ENCODE measurements at places on chromosomes 3 and 15.

DNA sequence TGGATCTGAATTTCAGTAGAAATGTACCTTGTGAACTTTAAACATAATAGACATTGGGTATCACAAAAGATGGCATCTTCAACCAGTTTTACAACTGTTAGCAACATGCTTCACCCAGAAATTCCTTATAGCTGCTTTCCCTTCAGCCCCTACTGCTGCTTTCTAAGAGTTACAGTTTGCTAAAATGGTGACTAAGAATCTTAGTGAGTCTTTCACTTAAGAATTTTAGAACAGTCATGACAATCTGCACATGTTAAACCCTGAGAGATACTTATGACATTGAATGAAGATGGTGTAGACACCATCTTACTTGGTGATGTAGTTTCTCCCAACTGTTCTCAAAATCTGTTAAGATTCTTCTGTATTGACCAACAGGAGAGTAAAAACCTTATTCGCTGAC lies 129.7 kb upstream of the UBE2E1 start:
- no peak for DNase-seq

DNA sequence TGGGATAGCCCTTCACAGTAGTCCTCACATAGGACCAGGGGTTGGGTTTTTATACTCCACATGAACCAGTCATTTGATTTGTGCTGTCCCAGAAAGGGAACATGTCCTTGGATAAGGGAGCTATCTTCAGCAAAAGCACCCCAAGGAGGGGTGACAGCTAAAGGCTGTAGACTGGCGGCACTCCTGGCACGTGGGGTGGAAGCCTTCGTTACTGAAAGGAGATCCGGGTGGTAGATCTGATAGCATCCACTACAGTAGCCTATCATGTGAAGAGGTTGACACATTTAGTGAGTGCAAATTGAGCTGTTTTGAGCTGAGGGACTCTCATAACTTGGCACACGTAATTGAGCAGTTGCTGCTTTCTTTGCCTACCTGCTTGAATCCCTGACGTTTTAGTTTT lies 588.8 kb upstream of the GOLIM4 start:
- no peak for DNase-seq

- no peak for DNase-seq
Observed at GRCh38 chr15:55334371-55334770, 15.3 kb downstream of the PIGB start.

- no peak for DNase-seq
Observed at GRCh38 chr3:78781351-78781750, 986.4 kb downstream of the ROBO1 start.

GRCh38 chr3:45595364-45596195 lies 1.0 kb downstream of the LIMD1 start:
- DNase-seq, result peak; percentile 60

GRCh38 chr3:177208781-177209180 lies 11.5 kb upstream of the TBL1XR1 start:
- no peak for DNase-seq

DNA sequence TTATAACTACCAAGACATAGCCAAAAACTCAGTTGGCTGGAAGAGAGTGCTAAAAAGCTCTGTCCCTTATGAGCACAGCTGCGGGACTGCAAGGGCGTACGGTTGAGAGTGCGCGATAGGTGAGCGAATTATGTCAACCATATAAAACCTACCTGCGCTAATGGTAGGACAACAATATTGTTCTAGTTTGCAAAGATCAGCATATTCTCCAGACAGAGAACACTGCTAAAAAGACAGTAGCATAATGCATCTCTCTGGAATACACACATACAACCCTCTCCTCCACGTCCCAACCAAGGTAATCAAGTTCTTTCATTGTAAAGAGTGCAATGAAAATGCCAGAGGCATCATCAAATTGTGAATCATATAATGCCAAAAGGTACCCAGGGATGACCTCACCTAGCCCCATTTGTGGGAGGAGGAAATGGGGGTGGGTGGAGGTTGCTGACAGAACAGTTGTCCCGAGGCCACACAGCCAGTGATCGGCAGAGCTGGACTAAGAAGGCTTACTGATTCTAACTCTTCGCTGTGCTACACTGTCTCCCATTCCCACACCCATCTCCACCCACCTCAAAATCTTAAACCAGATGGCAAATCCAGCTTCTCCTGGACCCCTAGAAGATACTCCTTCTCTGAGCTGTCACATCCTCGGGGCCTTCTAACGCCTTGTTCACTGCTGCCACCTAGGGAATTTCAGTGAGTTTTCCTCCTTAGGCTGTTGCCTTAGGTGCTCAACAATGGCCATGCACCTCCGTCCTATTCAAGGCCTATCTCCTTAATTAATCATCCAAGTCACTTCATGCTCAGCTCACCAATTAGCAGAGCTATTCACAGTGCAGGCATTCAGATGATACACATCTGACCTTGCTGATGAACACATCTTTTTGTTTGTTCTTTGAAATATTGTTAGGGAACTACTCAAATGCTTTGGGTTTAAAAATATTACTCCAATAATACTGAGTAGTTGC lies 60.7 kb downstream of the RPL22L1 start:
- no peak for DNase-seq

DNA sequence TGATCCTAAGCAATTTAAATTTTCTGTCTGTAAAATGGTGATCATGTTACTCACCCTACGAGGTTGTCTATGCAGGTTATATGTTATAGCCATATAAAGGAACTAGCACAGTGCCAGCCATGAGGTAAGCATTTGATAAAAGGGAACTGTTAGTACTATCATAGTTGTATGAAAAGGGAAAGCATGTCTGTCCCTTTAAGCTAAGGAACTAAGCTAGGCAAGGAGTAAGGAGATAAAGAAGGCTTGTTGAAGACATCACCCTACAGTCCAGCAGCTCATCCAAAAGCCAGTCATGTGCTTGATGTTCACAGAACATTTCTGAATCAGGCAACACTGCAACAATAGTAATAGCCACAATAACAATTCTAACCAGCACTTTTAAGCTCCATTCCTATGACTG lies 243.9 kb downstream of the ZBTB20 start:
- no peak for DNase-seq

DNA sequence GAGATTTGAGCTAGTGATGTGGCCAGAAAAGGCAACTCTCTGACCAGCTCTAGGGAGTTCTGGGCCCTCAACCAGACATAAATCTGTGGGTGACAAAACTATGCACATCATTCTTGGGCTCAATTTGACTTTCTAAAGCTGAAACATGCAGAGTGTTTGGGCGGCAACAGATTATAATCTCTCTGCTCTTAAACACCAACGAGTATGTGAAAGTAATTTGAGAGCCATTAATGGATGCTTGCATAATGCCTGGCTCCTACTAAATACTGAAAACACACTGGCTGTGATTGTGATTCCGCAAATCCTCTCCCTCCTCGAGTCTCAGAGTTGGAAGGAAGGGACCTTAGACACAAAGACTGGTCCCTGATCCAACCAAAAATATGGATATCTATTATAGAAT lies 186.7 kb downstream of the UACA start:
- DNase-seq, result no peak

DNA sequence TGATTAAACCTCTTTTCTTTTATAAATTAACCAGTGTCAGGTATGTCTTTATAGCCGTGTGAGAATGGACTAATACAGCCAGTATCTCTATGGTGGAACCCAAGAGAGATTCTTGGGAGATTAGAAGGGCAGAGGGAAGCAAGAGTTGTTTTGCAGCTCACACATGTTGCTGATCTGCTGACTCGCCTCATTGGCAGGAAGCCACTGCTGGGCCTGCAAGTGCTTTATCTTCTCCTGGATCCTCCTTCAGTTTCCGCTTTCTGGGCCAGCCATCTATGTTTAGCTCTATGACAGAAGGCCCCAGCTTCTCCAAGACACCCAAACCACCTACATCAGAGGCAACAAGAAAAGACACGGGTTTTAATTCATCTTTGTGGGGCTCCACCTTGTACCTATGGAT lies 23.4 kb upstream of the GALNT15 start:
- DNase-seq, result no peak

Data from GM06990 (cell line).